ENCODE measurements at places on chromosomes 2 and 18.

DNA sequence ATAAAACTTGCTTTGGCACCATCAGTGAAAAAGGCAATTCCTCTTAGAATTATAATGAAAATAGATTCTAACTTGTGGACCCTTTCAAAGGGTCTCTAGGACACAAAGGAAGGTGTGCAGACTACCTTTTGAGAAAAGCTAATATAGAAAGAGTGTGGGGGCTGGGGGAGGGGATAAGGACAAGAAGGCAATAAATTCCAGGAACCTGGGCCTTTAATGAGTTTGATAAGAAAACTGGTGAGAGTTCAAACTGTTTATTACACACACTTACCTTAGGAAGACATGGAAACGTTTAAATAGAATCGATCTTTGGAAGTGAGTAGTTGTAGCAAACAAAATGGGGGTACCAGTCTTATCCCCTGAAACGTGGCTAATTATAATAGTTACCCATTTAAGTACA lies 39.6 kb upstream of the PGAP1 start:
- no peak for DNase-seq

DNA sequence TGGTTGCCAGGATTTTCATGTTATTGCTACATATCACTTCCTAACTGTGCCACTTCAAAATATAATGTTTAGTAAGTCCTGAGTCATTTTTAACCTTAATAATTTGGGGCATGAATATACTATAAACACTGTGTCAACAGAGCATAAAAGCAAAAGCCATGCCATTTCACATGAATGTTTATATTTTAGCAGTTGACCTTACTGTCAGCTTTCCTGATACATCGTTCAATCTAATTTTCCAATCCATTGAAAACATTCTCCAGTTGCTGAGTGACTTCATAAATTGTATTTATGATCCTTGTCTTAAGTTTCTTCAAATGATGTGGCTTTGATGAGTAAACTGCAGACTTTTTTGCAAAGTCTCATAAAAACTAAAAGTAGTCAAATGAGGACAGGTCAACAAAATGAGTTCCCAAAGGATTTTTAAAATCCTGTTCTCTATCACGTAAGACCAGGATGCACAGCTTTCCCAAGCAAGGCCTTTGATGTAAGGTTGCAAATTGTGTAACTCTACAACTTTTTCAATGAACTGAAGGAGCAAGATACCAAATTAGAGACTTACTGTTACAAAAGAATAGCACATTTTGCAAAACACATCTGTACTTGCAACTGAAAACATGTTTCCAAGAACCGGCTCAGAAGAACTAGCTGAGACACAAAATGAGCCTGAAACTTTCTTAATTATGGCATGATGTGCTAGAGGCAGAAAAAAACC lies 117.7 kb downstream of the SATB2 start:
- DNase-seq = no peak

DNA sequence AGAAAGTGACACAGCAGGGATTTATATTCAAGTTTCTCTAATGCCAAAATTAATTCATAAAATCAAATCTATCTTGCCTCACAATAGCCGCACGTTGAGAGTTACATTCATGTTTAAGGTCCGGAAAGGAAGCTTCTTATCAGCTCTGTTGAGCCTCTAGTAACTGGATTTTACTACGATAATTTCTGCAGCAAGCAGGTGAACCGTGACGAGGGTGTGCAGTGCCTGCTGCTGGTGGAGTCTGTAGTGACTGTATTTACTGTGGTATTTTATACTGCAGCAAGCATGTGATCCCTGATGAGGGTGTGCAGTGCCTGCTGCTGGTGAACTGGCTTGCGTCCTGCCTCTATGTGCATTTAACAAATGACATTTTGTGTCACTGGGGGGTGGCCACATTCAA lies 120.0 kb downstream of the SNTG2 start:
- no peak for DNase-seq

DNA sequence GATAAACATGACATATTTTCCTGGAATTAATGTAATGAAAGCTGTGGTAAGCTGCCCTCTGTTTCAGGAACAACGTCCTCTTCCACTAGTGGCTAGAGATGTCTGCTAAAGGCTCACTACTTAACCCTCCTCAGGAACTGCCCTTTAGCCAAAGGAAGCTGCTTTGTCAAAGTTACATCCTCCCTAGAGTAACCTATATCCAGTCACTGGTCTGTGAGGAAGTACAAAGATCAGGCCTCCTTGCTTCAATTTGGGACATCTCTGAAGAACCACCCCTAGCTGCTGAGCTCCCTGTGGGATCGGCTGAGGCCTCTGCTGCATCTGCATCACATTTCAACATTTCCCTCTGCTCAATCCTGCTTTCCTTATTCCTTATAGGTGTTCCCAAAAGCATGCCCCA lies 107.8 kb downstream of the PRELID3A start:
- DNase-seq = no peak

- no peak for DNase-seq
Observed at GRCh38 chr2:75100011-75100800, 99.1 kb downstream of the TACR1 start.

DNA sequence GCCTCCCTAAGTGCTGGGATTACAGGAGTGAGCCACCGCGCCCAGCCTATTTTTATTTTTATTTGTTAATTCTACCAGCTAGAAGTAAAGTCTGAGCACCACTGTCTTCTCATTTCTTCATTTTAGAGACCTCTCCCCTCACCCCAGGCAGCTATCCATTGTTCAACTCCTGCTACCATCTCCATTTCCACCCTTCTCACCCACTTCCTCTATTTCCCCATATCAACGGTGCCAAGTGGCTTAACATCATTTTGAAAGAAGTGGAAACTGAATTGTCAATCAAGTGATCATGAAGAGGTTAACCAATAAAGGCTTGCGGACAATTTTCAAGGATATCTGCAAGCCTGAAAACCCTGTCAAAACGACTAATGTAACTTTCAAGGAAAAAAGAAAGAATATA lies 323.1 kb downstream of the NBAS start:
- DNase-seq = no peak

DNA sequence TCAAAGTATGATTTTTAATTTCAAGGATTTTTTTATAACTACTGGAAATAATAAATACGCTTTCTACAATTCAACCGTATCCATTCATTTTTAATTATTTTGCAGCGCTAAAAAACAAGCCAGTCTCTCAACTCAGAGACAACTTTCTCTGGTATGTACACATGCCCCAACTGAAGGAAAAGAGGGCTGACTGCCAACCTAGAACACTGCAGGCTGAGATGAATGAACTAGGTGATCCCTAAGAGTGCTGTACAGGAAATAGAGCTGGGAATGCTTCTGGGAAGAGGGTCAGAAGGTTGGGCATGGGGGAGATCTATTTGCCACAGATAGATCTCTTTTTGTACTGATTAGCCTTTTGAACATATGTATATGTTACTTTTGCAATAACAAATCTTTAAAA lies 460.1 kb downstream of the NR4A2 start:
- DNase-seq = no peak

DNA sequence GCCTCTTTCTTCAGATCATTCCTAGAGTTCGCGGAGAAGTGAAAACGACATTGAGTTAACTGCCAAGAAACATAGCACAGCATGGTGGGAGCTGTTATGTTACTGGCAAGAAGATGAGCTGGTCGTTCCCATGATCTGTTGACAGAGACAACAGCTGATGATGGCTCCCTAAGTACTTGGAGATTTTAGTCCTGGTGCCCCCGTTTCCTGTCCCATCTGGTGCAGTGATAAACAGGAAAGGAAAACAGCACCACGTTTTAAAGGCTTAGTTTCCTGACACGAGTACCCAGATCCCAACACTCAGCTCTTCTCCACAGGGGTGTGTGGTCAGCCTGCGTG lies 56.4 kb upstream of the KCNG2 start:
- DNase-seq = no peak

GRCh38 chr2:7566382-7566881 lies 649.2 kb downstream of the RNF144A start:
- no peak for DNase-seq

GRCh38 chr18:77658751-77659448 lies 409.3 kb downstream of the GALR1 start:
- no peak for DNase-seq

All from naive thymus-derived CD8-positive, alpha-beta T cell (primary cell).